ENCODE measurements at places on chromosomes 4 and X.

- no peak for DNase-seq
Measured at GRCh38 chr4:85029453-85029852, 63.0 kb upstream of the WDFY3 start.

DNA sequence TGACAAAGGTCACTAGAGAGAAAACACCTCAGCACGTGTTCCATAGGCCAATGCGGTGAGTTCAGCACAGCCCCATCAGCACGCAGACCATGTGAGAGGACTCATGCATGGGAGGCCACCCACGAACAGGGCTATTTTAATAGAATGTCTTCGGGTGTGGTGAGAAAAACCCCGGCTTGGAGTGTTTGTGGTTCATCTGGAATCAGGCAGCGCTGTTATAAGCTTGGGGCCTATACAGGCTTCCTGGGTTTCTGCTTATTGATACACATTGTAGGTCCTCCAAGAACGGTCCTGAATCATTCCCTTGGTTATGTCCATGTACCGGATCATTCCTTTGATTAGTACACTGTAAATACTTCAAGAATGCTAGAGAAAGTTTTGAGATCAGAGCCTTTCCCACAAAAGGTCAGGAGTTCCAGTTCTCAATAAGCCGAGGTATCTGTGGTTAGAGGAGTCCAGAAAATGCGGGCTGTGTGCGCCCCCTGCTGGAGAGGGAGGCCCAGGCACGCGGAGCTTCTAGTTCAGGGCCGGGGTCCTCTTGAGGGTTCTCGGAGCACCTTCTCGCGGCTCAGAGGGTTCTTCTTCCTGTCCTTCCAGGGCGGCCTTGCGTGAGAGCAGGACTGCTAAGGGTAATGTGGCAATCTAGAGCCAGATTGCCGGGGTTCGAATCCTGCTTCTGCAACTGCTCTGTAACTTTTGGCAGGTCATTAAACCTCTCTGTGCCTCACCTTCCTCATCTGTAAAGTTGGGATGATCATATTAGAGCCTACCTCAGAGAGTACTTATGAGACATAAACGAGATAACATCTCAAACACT, 51.8 kb downstream of the TLR10 start:
- DNase-seq = peak; percentile 96

GRCh38 chr4:184096561-184097240, 121.0 kb downstream of the ENPP6 start:
- no peak for DNase-seq

DNA sequence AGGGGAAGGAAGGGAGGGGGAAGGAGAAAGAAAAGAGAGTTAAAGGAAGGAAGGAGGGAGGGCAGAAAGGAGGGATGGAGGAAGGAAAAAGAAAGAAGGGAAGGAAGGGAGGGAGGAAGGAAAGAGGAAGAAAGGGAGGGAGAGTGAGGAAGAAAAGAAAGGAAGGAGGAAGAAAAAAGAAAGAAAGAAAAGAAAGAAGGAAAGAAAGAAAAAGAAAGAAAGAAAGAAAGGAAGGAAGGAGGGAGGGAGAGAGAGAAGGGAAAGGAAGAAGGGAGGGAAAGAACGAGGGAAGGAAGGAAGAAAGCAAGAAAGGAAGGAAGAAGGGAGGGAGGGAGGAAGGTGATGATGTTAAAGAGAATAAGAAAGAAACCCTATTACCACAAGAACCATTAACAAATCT, 150.6 kb downstream of the MXRA5 start:
- DNase-seq = no peak

DNA sequence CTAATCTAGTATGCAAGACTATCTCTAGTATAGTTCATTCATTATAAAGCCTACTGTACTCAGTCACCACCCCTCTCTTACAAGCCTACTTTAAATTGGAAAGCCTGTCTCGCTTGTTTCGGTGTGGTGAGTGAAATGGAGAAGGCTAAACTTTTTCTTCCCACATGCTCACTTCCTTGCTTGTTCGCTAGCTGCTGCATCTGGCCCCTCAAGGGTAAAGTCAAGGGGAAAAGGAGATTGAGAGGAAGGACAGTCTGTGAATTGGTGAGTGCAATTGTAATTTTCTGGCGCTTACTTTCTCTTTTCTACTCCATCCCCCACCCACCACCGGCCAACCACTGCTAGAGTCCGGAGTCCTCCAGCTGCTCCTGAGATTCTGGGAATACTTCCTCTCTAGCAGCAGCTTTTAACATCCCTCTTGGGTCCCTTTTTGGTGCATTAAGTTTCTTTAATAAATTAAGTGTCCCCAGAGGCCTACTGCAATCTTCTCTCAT, 12.1 kb upstream of the ARAP2 start:
- no peak for DNase-seq

DNA sequence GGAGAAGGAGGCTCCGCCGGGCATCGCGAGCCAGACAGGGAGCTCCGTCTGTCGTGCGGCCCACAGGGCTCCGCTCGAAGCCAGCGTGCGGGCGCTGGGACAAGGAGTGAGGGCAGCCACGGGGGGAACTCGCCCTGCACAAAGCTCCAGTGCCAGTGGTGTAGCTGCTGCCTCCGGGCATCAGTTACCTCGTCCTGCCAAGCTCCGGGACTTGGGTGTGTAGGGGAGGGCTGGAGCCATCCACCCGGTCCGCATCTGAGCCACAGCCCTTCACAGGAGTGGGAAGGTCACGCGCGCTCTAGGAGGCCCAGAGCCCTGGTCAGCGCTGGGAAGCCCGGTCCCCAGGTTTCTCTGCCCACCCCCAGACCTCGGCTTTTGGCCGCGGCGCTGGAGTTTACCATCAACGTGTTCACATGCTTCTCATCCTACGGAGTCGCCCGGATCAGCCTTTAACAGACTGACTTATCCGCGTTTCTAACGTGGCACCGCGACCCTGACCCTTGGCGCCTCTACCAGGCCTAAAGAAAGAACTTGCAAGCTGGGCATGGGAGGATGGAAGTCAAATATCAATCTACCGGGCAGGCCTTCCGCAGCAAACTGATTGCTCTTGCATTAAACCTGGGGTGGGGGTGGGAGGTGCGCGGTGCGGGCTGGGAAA, 8.4 kb upstream of the PRDM8 start:
- no peak for DNase-seq

- DNase-seq = no peak
Measured at GRCh38 chrX:56800801-56801200, 71.8 kb downstream of the NBDY start.

- DNase-seq = no peak
Measured at GRCh38 chrX:124346117-124346876, at the start of gene SH2D1A. SH2D1A (plus strand) TSS chrX:124346563; CDS start chrX:124346643, 80 bp downstream.

- DNase-seq = no peak
Measured at GRCh38 chrX:17662391-17662790, 74.9 kb upstream of the SCML1 start.

- DNase-seq = no peak
Measured at GRCh38 chrX:132214518-132214917, 4.7 kb downstream of the RAP2C start.

DNA sequence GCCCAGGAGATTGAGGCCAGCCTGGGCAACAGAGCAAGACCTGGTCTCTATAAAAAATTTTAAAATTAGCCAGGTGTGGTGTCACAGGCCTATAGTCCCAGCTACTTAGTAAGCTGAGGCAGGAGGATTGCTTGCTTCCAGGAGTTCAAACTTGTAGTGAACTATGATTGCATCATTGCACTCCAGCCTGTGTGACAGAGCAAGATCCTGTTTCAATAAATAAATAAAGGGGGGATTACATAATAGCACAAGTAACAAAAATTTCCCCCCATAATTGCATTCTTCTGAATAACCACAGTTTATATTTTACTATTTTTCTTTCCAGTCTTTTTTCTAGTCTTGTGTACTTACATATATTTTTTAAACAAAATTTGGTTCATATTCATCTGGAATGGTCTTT, 135.6 kb downstream of the CHIC2 start:
- DNase-seq = no peak

- DNase-seq = no peak
Measured at GRCh38 chr4:156949373-156949814, 22.2 kb downstream of the PDGFC start.

DNA sequence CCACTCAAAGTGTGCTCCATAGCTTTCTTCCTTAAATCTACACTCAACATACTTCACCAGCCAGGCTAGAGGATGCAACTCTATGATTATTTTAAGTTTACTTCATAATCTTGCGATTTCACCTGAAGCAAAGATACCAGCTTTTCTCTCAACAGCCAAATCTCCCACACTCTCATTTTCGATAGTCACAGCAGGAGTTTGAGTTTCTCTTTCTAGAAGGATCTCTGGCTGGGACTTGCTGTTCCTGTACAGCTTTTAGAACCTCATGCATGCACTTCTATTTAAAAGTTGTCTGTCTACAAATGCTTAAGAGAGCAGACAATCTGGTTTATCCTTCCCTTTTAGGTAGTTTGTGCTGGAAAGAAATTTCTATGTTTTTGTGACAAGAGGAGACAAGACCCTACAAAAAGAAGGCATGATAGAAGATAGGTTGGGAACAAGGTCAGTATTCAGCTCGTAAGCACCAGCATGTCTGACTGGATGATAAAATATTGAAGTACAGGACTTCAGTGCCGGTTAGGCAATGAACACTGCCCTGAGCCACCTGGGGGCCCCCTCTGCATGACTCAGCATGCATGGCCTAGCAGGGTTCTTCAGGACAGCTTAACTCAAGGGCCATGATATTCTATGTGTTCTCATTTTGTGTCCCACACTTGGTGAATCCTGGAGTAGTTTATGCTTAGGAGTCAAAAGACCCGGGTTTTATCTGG, 65.6 kb downstream of the ATXN3L start:
- no peak for DNase-seq

DNA sequence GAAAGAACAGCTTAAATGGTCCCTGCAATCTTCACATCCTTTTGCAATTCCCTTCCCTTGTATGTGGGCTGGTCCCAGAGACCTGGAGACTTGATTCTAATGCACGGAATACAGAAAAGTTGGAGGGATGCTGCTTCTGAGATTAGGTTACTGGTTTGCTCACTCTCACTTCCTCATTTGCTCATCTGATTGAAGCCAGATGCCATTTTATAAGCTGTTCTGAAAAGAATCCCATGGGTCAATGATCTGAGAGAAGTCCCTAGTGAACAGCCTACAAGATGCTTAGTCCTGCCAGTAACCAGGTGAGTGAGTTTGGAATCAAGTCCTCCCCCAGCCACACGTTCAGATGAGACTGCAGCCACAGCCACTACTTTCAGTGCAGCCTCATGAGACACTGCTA, 35.9 kb downstream of the MAGEA1 start:
- DNase-seq = no peak

DNA sequence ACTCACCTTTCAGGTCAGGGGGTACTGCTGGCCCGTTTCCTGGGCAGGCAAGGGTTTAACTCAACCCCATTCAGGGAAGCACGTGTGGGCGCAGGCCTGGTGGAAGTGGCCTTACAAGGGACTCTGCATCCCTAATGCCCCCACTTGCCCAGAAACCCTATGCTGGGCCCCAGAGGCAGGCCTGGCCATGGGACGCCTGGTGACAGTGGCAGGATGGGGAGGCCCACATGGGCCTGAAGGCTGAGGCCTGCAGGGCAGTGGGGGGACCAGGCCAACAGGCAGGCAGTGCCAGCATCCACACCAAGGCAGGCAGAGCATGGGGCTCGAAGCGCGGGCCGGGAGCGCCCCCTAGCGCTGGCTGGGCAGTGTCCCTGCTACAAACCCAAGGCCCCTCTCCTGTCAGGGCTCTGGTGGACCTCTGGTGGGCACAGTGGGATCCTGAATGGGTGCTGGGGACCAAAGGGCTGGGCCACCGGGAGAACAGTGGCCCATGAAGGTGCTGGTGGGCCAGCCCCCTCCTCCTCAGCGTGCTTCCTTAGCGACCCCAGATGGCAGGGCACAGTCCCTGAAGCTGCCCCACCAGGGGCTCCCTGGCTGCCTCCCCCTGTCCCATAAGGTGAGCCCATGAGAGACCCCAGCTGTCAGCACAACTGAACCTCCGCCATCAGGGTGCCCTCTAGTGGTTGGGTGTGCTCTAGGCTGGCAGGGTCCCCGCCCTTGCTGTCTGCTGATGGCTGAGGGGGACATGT, 16.8 kb downstream of the FGFR3 start:
- DNase-seq = peak; percentile 92

DNA sequence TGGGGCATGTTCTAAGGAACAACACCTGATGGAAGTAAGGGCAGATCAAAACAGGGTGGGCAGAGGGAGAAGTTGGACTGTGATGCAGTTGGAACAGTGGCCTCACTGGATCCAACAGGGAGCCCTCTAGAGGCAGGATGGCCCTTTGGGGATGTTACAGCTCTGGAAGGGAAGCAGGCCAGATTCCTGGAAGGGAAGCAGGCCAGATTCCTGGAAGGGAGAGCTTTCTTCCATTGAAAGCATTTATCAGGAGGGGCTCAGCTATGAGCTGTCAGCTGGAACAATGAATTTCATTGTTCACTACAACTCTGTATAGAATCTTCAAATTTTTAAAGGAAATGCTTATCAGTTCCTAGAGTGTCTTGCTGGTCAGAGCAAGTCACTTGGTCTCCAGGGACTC, 17.7 kb downstream of the IL15 start:
- peak; percentile 16 for DNase-seq

DNA sequence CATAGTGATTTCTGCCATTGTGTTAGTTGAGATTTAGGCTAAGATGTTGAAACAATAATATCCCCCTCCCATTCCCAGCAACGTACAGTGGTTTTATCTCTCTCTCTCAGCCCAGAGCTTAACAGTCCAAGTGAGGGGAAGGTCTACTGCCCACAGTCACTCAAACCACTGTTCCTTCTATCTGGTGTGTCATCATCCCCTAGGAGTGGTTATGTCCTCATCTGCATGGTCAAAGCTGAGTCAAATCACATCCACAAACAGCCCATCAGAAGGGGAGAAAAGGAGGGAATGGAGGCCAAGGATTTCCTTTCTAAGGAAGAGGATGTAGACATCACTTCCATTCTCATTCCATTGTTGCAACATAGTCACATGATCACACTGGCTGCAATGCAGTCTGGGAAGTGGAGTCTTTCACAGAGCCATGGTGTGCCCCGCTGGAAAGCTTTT, 42.8 kb upstream of the CHRNA9 start:
- no peak for DNase-seq

DNA sequence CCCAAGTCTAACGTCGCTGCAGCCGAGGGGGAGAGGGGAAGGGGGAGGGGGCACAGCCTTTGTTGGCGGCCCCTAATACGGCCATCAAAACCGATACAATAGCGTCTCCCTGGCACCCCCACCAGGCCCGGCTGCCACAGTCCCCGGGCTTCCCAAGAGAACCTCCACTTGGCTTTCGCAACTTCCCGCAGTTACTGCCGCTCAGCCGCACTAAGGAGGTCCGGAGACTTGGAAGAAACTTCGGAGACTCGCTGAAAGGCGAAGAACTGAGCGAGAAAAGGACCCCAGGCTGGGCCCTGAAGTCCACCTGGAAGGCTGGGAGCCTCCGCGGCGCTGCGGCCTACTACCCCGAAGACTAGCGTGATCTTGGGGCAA, 2.8 kb downstream of the NKX6-1 start:
- no peak for DNase-seq

GRCh38 chr4:154732669-154733068, 11.1 kb upstream of the LRAT start:
- DNase-seq = no peak
